ENCODE measurements at places on chromosomes 2 and 18.
A peak's percentile ranks its signal among the peaks of the same experiment; 100 is the strongest.

DNA sequence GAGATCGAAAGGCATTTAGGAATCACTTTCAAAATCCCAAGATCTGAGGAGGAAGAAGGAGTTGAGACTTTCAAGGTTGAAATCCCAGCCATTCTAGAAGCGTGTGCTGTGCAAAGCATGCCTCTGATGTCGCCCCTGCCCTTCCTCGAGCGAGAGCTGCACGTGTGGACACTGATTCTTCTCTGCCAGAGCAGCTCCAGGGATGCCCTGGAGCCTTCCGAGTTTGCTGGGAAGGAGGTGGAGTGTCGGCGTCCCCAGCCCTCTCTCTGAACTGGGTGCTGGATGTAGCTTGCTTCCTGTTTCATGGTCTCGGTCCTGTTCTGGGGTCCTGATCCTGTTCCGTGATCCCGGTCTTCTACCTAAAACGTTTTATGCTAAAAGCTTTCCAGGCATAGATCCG lies 76.1 kb downstream of the TWIST2 start:
- no peak for DNase-seq

- peak; percentile 19 for DNase-seq
These were observed 128.0 kb downstream of the ARL4C start for GRCh38 chr2:234368861-234369261.

DNA sequence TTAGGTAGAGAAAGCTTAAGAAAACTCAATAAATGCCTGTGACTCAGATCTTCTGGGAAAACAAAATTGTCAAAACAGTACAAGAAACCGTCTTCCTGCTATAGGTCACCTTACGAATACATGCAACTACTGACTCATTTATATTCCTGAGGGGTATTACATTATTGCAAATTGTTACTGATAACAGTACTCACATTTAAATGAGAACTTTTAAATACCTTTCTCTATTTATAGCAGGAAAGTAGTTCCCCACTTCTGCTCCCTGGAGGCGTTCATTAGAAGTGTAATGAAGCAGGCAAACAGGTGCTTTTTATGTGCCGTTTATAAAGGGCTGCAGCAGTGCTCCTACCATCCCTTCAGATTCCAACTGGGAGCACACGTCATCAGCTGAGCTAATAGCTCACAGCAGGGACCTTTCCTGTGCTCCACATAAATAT lies 65.1 kb upstream of the RPRM start:
- no peak for DNase-seq

DNA sequence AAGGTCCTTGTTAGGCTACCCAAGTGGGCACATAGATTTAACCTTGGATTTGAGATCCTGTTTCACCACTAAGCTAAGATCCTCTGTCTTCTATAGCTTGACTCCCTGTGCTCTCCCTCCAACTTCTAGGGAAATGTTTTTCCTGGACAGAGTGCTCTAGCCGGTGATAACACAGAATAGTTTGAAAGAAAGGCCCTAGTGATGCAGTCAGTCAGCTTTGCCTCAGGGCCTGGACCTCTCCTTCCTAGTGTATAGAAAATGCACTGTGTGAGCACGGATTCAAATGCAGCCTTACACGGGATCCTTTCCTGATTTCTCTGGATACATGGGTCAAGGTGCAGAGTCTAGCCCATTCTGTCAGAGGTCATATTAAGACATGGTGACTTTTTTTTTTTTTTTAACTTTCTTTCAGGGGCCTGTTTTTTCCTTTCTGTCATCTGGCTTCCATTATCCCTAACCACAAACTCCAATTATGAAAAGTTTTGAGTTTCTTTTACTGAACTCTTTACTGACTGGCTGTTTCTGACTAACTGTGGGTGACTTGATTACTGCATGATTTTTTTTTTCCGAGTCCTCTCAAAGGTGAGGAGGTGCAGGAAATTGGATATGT lies 122.6 kb downstream of the LRP1B start:
- no peak for DNase-seq

GRCh38 chr2:99573634-99574251 lies 83.9 kb upstream of the REV1 start:
- DNase-seq, result no peak

GRCh38 chr2:187964746-187965145 lies 326.9 kb upstream of the GULP1 start:
- no peak for DNase-seq

DNA sequence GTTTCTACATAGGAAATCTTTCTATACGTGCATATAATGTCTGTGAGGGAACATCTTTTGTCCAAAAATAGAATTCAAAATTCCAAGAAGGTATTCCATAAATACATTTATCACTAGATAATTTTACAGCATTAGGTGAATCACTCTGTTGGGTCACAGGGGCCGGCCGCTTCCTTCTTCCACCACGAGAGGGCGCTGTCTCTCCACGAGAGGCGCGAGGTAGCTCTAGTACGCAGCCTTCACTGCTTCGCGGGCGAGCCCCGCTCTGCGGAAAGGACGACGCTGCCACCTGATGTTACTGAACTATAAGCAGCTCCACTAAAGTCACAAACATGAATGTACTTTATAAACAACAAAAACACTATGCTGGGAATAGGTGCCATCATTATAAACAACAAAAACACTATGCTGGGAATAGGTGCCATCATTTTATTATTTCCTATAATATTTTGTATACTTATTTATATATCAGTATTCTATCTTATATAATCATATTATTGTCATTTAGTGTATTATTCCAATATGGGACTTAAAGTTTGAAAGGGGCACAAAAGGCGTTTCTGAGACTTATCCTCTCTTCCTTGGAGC lies 69.4 kb upstream of the REV1 start:
- DNase-seq, result peak; percentile 89

DNA sequence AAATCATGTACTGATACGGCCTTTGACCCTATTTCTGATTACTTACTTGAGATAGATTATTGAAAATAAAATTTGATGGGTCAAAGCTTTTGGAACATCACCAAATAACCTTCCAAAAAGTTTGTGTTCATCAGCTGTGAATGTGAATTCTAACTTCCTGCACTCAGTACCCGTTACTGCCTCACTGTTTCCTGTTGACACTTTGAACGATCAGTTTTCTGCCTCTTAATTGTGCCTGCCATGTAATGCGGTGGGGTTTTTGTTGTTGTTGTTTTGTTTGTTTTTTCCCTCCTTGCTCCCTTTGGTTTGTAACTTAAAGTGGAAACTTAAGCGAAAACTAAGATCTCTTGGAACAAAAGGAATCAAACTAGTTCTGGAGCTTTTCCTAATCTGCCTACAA lies 18.9 kb downstream of the ATG16L1 start:
- no peak for DNase-seq

- no peak for DNase-seq
These were observed 605.5 kb upstream of the FAM98A start for GRCh38 chr2:34204560-34204959.

DNA sequence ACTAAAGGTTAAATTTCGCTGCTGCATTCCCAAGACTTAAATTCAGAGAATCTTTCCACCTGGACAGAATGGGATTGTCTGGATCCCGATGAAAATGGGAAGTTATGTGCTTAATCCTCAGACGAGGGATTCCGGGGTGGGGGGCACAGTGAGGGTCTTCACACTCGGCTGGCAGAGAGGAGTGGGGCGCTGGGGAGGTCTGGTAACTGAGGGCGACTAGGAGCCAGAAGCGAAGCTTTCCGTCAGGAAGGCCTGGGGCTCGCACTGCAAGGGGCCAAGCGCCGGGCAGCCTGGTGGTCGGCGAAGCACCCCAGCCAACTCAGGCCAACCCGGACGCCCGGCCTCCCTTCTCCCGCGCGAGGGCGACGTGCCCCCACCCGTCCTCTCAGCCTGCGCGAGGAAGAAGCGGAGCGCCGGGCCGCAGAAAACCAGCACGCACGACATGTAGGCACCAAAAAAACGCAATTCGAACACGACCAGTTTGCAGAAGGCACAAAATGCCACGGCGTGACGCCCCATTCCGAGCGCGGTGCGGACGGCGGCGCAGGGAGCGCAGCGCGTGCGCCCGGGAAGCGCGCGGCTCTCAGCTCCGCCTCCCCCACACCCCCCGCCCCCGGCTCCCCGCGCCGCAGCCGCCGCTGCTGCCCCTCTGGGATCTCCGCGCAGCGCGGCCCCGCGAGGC lies 188.1 kb downstream of the ZEB2 start:
- no peak for DNase-seq

- no peak for DNase-seq
These were observed 142.2 kb downstream of the STK39 start for GRCh38 chr2:168105127-168105683.

GRCh38 chr2:220143336-220143735 lies 515.9 kb downstream of the SLC4A3 start:
- DNase-seq, result no peak

- no peak for DNase-seq
These were observed 45.5 kb downstream of the LYPD6 start for GRCh38 chr2:149375801-149376361.

DNA sequence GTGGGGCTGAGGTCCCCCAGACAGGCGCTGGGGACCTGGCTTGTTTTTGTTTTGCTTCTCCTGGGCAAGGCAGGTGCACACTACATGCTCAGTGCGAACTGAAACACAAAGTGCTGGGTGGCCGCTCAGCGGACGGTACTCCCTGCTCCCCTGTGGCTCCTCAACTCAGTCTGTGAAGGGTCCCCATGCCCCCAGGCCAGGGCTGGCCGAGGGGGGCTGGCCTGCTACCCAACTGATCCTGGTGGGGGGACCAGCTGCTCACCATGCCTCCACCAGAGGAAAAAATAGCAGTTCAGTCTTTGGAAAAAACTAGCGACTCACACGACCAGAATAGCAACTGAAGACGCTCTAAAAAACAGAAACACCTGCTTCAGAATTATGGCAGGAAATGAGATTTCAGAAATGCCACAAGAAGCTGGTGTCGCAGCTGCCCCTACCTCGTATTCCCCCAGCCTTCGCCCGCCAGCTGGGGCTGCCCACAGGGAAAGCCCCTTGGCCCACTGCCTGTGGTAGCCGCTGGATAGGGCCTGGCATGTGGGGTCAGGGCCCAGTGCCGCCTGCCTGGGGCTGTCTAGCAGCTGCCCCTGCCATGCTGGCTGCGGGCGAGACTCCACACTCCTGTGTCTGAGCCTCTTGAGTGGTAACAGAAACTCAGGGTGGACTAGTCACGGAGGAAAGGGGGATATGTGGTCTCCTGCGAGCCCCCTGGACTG lies 43.7 kb downstream of the MEX3C start:
- DNase-seq, result peak; percentile 28

GRCh38 chr2:10935953-10936942 lies 24.5 kb downstream of the KCNF1 start:
- DNase-seq, result no peak

DNA sequence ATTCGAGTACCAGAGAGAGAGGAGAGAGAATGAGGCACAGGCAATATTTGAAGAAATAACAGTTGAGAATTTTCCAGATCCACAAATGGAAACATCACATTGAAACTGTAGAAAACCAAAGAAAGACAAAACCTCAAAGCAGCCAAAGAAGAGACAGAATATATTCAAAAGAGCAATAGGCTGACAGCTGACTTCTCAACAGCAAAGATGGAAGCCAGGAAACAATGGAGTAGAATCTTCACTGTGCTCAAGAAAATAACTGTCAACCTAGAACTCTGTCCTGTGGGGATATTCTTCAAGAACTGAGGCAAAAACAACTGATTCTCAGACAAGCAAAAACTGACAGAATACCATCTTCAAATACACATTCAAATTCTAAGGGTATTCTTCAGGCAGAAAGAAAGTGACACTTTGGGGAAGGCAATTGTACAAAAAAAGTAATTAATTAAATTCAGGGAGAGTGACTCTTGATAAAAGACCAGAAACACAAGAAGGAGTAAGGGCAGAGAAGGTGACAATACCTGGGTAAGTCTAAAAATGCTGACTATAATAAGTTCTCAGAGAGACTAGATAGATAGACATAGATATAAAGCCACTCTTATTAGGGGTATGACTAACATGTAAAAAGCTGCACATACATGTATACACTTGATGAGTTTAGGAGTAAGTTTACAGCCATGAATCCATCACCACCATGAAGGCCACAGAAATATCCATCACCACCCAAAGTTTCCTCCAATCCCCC lies 25.6 kb downstream of the ANKMY1 start:
- no peak for DNase-seq

DNA sequence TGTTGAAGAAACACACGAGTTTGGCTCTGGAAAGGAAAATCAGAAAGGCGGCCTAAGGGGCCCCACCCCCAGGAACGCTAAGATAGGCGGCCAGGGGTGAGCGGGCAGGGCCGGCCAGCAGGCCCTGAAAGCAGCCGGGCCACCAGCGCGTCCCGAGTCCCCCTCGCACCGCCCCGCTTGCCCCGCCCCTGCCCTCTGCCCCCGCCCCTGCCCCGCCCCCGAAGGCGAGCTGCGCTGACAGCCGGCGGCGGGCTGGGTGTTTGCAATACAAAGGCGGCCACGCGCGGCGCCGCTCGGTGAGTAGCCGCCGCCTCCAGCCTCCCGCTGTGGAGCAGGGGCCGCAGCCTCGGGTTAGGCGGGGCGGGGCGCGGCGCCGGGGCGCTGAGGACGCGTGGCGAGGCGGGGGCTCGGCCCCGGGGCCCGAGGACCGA lies at the start of gene LPIN1:
Gene LPIN1, plus strand, starts transcription at position 257 of the 431 bp plus-strand sequence. CDS start 18,910 bp downstream, outside the sequence.
- DNase-seq, result peak; percentile 78

DNA sequence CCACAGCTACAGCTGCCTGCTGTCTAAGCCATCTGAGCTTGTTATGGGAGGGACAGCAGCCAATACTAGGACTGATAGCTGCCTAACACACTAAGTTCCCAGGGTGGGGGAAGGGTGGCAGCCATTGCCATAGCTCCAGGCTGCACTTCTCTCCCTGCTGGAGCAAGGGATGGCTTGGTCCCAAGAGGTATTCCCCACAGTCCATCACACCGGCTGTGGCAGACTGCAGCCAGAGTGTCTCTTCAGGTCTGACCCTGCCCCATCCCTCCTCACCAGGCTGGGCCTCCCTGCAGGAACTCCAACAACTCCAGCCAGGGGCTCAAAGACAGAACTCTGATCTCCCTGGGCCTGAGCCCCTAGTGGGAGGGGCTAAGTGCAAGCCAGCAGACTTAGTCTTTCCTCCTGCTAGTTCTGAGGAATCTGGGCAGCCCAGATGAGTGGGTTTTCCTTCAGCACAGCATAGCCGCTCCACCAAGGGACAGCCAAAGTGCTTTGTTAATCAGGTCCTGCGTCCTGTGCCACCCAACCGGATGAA lies 632.1 kb downstream of the SOCS6 start:
- DNase-seq, result no peak

DNA sequence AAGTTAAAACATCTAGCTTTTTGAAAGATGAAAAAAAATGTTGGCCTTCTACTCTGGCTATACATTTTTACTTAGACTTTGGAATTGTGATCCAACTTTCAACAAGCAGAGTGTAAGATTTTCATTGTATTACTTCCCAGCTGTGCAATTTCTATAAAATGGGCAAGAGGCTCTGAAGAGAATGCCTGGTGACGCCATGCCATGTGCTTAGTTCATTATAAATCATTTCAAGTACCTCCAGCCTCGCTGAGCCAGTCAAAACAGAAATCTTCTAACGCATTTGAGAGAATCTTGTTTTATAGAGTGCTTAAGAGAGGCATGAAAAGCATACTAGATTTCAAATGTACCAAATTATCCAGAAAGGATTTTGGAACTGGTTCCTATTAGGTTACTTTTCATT lies 10.1 kb upstream of the STK17B start:
- no peak for DNase-seq

Measured in activated CD4-positive, alpha-beta T cell treated with anti-CD3 and anti-CD28 coated beads for 24 hours (primary cell).